IMR-90 (cell line): ENCODE measurements at places on chromosomes 1 and 21. TPM values are rescaled to one million over a fixed set of nuclear protein-coding genes. Genes with fewer than 3 reads are reported as not detected.

Gene TCHHL1
- not detected in 2 replicates for total RNA-seq

DNA sequence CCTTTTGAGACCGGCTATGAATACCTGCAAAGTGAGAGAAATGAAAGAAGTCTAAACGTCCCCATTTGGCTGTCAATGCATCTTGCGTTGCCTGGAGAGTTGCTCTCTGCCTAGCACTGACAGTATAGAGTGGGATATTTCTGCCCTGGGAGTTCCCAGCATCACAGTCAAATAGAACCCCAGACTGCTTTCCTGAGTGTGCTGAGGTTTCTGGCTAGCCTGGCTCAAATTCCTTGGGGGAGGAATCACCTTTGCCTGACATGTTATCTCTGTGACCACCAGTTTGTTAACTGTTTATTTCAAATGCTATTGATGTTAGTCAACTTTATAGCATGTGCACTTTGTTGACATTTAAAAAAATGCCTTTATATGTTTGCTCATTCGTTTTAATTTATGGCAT lies 212.0 kb upstream of the FAM78B start:
- no peaks in the 10 kb centered on the region for H3K4me1 ChIP-seq
- no peaks in the 10 kb centered on the region for H3K27me3 ChIP-seq
- no peak overlapping the region for H3K27ac ChIP-seq
- no peak overlapping the region for H3K4me3 ChIP-seq

DNA sequence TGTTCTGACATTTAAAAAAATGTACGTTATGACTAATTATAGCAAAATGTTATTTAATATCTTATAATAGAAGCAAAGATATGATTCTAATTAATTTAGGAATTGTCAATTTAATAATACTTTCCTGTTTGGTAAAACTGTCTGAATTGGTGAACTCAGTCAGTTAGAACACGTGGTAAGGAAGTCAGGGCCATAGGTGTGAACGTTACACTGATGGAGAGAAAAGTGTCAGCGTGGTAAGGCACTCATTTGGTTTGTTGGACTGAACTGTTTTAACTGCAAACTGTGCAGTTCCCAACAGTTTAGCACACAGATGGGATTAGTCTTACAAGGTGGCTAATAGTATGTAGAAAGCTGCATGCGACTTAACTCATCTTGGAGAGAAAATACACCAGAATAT lies 102.9 kb downstream of the EPB41 start:
- H3K27ac ChIP-seq = no peak overlapping the region
- H3K4me1 ChIP-seq = no peaks in the 10 kb centered on the region
- H3K27me3 ChIP-seq = no peaks in the 10 kb centered on the region
- DNase-seq = no peak

Gene YARS1
- total RNA-seq = 149 and 166 TPM in 2 replicates

- no peaks in the 10 kb centered on the region for H3K36me3 ChIP-seq
- DNase-seq = no peak
- no peaks in the 10 kb centered on the region for H3K27me3 ChIP-seq
- H3K27ac ChIP-seq = peak overlapping the region; percentile 84
- H3K4me3 ChIP-seq = peak overlapping the region; percentile 49
Measured at GRCh38 chr1:58815686-58816071, 31.8 kb upstream of the JUN start.

Gene MTF2
- total RNA-seq = 33.3 and 39.8 TPM in 2 replicates

DNA sequence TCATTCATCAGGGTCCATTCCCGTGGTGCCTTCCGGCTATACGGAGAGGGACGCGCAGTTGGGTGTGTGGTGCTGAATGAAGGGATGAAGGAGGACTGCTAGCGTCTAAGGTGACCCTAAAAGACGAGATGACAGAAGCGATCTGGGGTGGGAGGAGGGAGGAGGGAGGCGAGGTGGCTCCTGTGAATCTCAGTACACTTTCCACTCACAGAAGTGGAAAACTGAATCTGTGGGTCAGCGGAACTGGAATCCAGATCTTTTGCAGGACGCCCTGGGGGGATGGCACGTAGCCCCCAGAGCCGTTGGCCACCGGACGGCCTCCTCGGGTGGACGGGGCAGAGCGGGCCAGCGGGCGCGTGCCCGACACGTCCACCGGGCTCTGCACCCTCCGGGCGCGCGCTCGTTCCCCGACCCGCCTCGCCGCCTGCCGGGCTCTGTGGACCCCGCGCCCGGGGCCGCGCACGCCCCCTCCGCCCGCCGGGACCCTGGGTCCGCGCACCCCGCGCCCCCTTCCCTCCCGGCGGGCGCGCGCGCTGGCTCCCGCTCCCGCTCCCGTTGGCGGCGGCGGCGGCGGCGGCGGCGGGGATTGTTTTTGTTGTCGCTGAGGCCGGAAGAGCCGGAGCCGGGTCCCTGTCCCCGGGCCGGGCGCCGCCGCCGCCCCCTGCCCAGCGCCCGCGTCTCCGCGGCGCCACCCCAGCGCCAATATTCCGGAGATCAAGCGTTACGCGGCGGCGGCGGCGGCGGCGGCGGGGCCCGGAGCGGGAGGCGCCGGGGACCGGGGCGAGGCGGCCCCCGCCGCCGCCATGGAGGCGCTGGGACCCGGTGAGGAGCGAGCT lies at the start of gene AGO4:
Gene AGO4 (plus strand): TSS at position 403 of the 836 bp plus-strand sequence. CDS start 401 bp downstream, at position 804.
- peak; percentile 33 for DNase-seq
- H3K27ac ChIP-seq = peak within 1 kb of the TSS; percentile 79
- peak within 1 kb of the TSS; percentile 88 for H3K4me3 ChIP-seq
- no peaks in the 10 kb centered on the region for H3K36me3 ChIP-seq

Gene DMBX1
- not detected in 2 replicates for total RNA-seq
